ENCODE measurements at places on chromosomes 11 and 22.

- no peak for DNase-seq
Measured at GRCh38 chr11:113090716-113091480, 129.7 kb downstream of the NCAM1 start.

GRCh38 chr11:119832202-119832935, 103.4 kb upstream of the NECTIN1 start:
- DNase-seq = no peak

- DNase-seq = no peak
Measured at GRCh38 chr11:5507933-5508305, 1.8 kb downstream of the UBQLN3 start.

- DNase-seq = no peak
Measured at GRCh38 chr11:69981119-69981784, 96.9 kb upstream of the ANO1 start.

GRCh38 chr11:66317723-66318599, 1.1 kb upstream of the CD248 start:
- peak; percentile 58 for DNase-seq

DNA sequence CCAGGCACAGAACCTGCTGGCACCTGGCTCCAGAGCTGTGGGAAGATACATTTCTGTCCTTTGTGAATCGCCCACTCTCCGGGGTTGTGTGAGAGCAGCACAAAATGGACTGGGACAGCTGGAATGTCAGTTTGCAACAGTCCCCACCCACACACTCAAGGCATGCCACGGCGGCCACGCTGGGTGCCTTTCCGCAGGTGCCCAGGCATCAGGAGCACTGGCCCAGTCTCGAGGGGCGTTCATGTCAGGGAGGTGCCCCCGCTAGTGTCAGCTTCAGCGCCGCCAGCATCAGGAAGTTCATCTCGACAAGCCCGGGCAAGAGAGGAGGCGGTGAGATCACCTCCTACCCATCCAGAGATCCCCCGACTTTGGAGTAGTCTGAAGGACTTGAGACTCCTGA, 2.1 kb downstream of the TP53AIP1 start:
- no peak for DNase-seq

GRCh38 chr22:31870890-31871289, 73.4 kb upstream of the YWHAH start:
- DNase-seq = no peak

DNA sequence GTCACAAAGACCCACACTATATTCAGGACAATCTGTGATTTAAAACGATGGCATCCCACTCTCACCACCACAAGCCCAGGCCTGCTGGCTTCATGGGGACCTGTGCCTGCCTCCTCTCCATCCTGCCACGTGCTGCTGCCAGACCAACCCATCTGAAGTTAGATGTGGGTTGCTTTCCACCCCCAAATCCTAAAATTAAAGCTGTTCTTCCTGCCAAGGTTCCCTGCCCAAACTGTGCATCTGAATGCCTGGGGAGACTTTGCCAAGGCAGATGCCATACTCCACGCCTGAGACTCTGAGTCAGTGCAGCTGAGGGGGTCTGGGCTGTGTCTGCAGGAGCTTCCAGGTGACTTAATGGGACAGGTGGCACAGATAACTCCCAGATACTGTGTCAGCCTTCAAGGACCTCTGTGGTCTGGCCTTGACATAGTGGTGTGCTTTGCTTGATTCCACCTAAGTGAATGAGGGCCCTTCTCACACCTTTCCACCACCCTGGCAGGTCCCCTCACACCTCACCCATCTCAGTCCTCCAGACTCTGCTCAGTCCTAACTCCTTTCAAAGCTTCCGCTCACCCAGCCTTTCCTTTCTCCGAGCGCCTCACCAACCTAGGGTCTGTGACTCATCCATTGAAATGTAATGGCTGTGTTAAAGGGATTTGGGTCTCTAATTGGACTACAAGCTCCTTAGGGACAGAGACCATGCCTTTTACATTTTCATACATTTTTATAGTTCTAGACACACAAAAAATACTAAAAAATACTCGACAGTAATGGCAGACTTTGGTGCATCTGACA, 18.6 kb downstream of the ADAMTS8 start:
- no peak for DNase-seq

GRCh38 chr11:120529214-120529613, 17.7 kb downstream of the GRIK4 start:
- no peak for DNase-seq

- no peak for DNase-seq
Measured at GRCh38 chr11:116339306-116340098, 433.3 kb downstream of the BUD13 start.

- DNase-seq = no peak
Measured at GRCh38 chr22:20109411-20110358, 6.2 kb upstream of the RANBP1 start.

GRCh38 chr11:64632237-64632636, 41.2 kb downstream of the SLC22A12 start:
- DNase-seq = no peak

DNA sequence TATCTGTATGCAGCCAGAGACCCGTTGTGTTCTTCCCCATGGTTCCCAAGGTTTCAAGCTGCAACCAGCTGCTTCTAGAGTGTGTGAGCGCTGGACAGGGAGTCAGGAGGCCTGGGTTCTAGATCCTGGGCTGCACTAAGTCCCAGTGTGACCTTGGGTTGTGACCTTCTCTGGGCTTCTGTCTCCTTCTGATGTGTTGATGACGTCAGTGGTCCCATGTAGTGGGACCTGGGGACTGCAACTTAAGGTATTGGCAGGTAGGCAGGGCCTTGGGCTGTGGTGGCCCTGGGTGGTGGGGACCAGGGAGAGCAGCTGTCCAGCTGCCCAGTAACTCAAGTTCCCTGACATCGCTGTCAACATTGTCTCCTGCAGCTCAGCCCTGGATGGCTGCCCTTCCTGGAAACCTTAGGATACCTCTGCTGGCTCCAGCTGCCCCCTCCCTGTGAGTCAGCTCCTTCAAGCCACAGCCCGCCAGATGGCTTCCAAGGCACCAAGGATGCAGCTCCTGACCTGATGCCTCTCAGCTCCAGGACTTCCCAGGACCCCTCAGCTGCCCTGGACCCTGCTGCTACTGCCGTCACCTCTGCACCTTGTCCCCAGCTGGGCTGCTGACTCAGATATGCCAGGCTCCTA, 1.3 kb upstream of the PVALB start:
- DNase-seq = no peak

DNA sequence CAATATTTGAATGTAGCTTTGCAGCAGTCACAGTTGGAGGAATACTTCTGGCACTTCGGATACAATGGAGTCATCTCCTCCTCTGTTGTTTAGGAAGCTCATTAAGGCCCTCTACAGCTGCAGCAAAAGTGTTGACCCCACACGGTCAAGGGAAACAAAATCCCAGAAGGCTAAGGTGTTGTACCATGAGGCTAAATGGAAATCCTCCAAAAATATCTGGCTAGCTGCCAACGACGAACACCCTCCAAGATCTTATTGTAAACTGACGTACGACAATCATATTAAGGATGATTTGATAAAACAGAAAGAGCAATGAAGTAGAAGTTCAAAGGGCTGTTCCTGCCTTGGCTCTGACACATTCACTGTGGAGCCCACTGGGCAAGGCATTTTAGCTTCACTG, 4.0 kb downstream of the POGLUT3 start:
- no peak for DNase-seq

GRCh38 chr11:17692931-17693330, 26.4 kb upstream of the MYOD1 start:
- no peak for DNase-seq

- no peak for DNase-seq
Measured at GRCh38 chr22:17876306-17876831, 102.1 kb upstream of the BID start.

DNA sequence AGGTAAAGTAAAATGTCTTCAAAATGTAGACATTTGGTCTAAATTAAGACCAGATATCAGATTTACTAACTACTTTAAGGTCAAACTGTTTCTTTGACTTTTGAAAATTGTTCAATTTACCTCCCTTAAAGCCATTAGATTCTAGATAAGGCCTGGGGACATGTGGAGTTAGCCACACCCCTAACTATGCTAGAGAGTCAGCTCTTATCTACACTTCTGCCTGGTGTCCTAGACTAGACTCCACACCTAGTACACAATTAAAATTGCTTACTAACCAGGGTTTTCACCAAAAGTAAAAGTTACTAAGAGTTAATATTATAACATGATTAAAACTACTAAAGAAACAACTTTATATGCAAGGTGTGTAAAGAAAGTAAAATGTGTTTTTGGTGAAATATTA, 43.6 kb upstream of the DBX1 start:
- DNase-seq = no peak
